Right hindlimb (tissue), 1 donor: ENCODE measurements at places on chromosomes 12 and 14.

DNA sequence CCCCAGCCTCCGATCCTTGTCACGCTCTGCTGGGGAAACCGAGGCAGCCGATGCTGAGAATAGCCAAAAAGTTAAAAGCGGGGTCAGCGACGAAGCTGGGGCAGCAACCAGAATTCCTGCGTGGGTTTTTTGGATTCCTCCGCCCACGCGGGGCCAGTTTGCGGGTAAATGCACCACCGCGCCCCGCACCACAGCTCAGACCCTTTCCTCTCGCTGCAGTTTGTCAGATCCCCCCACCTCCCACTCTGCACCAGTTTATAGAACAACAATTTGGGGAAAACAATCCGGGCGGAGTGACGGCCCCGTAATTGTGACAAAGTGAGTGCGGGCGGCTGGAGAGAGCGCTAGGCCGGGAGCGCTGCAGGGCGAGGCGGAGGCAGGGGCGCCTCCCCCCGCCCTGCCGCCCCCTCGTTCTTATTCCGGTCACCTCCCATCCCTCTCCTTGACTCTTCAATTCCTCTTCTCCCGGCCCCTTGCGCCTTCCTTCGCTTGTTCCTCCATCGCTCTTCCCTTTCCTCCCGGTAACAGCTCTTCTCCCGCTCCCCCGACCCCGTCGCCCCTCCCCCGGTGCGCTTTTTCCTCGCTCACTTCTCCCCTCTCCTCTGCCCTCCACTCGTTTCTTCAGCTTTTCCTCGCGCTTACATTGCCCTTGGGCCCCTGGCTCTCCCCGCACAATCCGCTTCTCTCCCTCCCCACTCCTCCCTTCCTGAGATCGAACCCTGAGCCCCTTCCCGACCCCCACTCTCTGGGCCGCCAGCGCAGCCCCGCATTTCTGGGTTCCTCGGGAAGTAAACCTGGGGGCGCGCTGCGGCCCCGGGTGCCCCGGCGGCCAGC, 646 bp upstream of the DNAJC22 start:
- DNase-seq: no peak

DNA sequence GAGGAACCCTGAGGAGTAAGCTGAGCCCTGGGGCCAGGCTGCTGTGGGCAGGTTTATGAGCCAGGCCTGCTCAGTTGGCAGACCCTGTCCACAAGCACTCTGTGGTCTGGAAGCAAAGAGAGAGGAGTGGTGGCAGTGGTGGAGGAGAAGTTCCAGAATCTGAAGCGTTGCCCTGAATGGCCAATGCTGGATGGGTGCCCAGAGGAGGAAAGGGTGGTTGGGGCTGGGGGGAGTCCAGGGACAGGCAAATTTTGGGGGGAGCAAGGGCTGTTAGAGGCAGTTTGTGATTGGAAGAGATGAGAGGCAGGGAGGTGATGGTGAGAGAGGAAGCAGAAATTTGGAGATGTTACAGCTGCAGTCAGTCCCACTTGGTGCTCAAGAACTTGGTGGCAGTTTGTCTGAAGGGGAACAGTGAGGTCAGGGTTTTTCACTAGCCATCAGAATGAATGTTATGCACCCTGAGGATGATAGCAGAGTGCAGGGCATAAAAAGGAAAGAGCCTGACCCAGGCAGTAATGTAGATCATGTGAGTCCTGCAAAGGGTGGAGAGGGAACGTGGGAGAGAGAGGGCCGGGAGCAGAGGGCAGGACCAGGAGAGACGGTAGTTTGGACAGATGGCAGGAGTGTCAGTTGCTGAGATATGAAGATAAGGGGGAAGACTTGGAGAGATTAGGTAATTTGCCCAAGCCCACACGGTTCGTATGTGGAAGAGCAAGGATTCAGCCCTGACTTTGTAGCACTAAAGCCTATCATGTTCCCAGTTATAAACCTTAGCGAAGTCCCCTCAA, 51.2 kb downstream of the GALNT8 start:
- DNase-seq: peak; percentile 30

DNA sequence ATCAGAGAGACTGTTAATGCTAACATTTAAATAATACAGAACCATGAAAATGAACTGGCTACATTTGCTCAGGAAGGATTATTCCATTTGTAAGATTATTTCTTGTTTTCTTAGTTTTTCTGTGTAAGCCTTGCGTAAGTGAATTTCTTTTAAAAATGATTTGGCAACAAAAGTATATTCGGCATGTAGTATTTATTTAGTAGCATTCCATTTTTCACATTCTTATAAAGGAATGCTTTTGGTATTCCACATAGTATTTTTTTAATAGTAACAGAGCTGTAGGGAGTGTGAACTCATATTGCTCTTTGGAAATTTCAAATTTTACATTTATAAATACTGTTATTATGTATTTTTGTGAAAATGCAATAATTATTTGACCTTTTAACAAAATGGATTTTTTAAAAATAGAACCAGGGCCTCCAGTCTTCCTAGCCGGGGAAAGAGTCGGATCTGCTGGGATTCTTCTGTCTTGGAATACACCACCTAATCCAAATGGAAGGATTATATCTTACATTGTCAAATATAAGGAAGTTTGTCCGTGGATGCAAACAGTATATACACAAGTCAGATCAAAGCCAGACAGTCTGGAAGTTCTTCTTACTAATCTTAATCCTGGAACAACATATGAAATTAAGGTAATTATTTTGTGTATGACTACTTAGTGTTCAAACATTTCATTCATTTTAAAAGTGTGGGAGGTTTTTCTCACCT, 1.2 kb downstream of the PTPRQ start:
- DNase-seq: no peak

DNA sequence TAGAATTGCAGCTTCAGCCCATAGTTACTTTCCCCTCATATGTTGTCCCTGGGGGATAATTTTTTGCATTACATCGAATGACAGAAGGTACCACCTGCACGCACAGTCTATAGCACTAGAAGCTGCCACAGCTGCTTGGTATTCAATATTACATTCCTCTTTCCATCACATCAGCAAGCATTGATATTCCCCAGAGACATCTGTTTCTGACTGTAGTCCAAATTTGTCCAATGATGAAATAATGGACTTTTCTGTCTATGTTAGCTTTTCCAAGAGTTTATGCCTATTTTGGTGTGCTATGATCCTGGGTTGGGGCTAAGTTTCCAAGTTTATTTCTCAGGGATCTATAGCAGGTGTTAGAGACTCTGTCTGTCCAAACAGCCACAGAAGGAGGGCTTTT, 335.4 kb downstream of the LRIG3 start:
- DNase-seq: no peak
